ENCODE measurements at places on chromosomes 12 and 14. TPM values are rescaled to one million over a fixed set of nuclear protein-coding genes. Genes with fewer than 3 reads are reported as not detected.

- peak overlapping the region; percentile 26 for H3K27ac ChIP-seq
- H3K4me1 ChIP-seq, result no peaks in the 10 kb centered on the region
- no peaks in the 10 kb centered on the region for H3K36me3 ChIP-seq
- H3K27me3 ChIP-seq, result no peaks in the 10 kb centered on the region
- no peak for DNase-seq
Measured at GRCh38 chr12:67804168-67804567, 155.6 kb downstream of the DYRK2 start.

- no peaks in the 10 kb centered on the region for H3K27me3 ChIP-seq
- no peak overlapping the region for H3K4me3 ChIP-seq
- DNase-seq, result no peak
- H3K4me1 ChIP-seq, result no peaks in the 10 kb centered on the region
Measured at GRCh38 chr12:32688786-32689185, 9.7 kb downstream of the DNM1L start.

KCNK10 gene
- total RNA-seq, result 2.7 TPM

- H3K27me3 ChIP-seq, result no peaks in the 10 kb centered on the region
- DNase-seq, result no peak
- peak overlapping the region; percentile 49 for H3K27ac ChIP-seq
- no peak overlapping the region for H3K4me3 ChIP-seq
Measured at GRCh38 chr14:32426586-32427388, 97.7 kb downstream of the AKAP6 start.

GRCh38 chr12:132284071-132284826 lies 45.1 kb downstream of the GALNT9 start:
- H3K4me3 ChIP-seq, result no peak overlapping the region
- H3K27me3 ChIP-seq, result peaks cover 42% of the 10 kb centered on the region
- H3K4me1 ChIP-seq, result no peaks in the 10 kb centered on the region
- DNase-seq, result no peak
- H3K36me3 ChIP-seq, result no peaks in the 10 kb centered on the region

ST8SIA1 gene
- 3.7 TPM for total RNA-seq

SAMD15 gene
- total RNA-seq, result not detected

DNA sequence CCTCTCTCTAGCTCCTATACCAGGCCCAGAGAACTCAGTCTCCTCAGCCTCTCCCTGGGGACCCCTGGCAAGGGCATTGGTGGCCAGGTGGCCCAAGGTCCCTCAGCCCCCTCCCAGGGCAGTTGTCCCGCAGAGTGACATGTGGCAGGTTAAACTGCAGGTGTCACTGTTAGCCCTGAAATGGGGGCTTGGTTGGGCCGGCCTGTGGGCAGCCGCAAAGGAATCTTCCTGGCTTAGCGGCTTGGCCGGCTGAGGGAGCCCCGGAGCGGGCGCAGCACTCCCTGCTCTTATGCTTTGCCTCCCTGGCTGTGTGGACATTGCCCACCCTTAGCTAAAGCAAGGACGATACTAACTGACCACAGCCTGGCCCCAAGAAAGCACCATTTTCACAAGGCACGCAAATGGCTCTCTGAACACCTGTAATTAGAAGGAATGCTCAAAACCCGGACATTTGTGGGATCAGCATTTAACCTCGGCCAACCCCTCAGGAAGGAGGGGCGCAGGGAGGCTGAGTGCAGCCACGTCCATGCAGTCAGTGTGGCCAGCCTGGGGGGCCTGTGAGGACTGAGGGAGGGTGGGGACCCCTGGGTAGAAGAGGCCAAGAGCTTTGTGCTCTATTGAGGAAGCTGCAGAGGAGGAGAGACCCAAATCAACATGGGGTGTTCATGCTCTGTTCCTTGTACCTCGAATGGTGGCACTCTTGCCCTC lies 82.2 kb downstream of the PAPOLA start:
- no peaks in the 10 kb centered on the region for H3K36me3 ChIP-seq
- H3K4me3 ChIP-seq, result no peak overlapping the region
- no peaks in the 10 kb centered on the region for H3K4me1 ChIP-seq
- H3K27ac ChIP-seq, result no peak overlapping the region
